ENCODE measurements at places on chromosomes 11 and 22. TPM values are rescaled to one million over a fixed set of nuclear protein-coding genes. Genes with fewer than 3 reads are reported as not detected.

Gene CCDC88B
- 96.2 TPM for total RNA-seq

Gene MOGAT2
- not detected for total RNA-seq

- DNase-seq = no peak
These were observed 35.3 kb downstream of the IL18 start for GRCh38 chr11:112128483-112129121.

Gene DDTL
- total RNA-seq = not detected

Gene KRTAP5-7
- total RNA-seq = not detected

Gene INPP5J
- total RNA-seq = 0.16 TPM

Gene POU2AF1
- total RNA-seq = 4.3 TPM

- no peak for DNase-seq
These were observed 17.0 kb upstream of the FAM181B start for GRCh38 chr11:82750643-82751139.

Gene ZNF280A
- not detected for total RNA-seq

DNA sequence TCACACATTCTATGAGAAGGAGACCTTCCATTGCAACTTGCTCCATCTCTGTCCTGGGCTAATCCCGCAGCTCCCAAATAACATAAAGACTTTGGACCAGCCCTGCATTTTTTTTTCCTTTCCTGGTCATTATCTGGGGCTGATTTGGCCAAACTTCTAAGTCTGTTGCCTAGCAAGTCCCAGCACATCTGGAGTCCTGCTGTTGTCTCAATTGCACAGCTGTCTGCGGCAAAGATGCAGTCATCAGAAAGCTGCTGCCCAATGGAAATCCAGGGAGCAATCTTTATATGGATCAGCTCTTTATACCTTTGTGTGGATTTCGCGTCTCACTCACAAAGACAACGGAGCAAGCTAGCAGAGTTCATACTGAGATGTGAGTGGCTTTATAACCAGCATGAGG is 105.9 kb downstream of the NXPE2 start:
- DNase-seq = no peak

- DNase-seq = peak; percentile 74
These were observed 740 bp upstream of the TRMT2A start for GRCh38 chr22:20117633-20118299.

DNA sequence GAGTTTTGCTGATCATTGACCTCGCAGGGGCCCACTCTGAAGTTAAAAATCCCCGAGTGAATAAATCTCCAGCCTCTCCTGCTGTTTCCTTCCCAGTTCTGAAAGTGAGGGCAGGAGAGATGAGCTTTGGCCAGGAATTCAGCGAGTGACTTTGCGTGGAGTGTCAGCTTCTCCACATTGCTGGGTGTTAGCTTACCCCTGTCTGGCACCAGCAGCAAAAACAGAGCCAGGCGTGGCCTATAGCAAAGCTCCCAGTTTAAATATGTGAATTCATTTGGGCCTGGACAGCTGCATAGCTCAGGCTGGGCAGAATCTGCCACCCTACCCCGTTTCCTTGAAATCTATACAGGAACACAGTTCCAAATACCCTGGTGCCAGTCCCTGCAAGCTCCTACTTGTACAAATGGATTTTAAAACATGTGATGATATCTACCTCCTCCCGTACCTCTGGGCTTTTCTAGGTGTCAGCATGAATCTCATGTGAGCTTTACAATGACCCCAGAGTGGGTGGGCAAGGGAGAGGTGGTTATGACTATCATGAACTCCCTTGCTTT is 25.6 kb downstream of the TIMP3 start:
- no peak for DNase-seq

GRCh38 chr22:30312053-30312452 is 14.7 kb downstream of the TBC1D10A start:
- no peak for DNase-seq

Gene DCDC1
- not detected for total RNA-seq

DNA sequence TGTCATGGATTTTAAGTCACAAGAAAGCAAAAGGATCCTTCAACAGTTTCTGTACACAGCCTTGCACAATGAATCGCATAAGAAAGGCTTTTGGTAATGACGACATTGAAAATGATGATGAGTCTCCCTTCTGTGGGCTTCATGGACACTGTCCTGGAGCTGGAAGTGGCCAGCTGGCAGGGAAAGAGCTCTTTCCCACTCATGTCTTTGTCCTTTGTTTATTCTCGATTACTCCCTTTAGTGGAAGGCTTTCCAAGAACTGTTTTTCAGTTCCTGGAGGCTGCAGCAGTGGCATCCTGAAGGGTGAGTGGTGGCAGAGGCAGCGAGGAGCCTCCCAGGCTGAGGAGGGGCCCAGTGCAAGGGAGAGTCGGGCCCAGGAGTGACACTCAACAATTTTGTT is 505.2 kb downstream of the NTM start:
- DNase-seq = no peak

DNA sequence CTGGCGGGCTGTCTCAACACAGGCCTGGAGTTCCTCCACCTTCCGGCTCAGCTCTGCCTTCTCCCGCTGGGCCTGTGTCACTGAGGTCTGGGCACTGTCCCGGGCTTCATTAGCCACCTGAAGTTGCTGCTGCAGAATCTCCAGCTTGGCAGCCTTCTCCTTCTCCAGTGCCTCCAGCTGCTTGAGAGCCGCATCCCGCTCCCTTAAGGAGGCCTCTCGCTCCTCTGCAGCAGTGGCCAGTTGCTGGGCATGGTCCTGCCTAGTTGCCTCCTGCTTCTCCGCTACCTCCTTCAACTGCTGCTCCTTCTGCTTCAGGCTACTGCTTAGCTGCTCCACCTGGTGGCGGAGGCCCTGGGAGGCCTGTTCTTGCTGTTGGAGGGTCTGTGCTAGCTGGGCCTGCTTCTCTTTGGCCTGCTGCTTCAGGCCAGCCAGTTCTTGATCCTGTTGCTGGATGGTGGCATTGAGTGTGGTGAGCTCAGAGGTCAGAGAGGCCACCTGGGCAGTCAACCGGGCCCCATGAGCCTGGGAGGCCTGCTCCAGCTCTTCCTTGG is 16.9 kb downstream of the IL18BP start:
- no peak for DNase-seq

- DNase-seq = no peak
These were observed 21.8 kb upstream of the OPCML start for GRCh38 chr11:133553885-133554740.

Gene CD3D
- 451 TPM for total RNA-seq

DNA sequence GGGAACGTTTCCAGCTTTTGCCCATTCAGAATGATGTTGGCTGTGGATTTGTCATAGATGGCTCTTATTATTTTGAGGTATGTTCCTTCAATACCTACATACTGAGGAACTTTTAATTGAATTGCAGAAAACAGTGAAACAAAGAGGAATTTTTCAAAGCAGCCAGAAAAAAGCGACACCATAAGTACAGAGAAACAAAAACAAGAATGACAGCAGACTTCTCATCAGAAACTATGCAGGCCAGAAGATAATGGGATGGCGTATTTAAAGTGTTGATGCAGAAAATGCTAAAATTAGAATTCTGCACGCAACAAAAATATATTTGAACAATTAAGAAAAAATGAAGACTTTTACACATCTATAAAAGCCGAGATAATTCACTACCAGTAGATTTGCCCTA is 95.4 kb upstream of the TIMP3 start:
- DNase-seq = no peak

Gene PGA5
- not detected for total RNA-seq

DNA sequence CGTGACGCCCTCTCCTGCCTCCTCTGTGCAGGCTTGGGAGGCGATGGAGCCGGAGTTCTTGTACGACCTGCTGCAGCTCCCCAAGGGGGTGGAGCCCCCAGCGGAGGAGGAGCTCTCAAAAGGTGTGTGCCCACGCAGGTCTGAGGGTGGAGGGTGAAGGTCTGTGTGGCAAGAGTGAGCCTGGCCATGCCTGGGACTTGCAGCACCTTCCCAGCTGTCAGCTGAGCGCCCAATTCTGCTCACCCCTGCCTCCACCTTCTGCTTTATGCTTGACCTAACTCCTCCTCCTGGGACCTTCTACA is 2.5 kb downstream of the PARVG start:
- no peak for DNase-seq

Gene HEPHL1
- not detected for total RNA-seq

Gene MSANTD2
- 9.0 TPM for total RNA-seq

Gene OR5AL1
- total RNA-seq = not detected

GRCh38 chr11:76835928-76836612 is 24.6 kb upstream of the ACER3 start:
- no peak for DNase-seq

DNA sequence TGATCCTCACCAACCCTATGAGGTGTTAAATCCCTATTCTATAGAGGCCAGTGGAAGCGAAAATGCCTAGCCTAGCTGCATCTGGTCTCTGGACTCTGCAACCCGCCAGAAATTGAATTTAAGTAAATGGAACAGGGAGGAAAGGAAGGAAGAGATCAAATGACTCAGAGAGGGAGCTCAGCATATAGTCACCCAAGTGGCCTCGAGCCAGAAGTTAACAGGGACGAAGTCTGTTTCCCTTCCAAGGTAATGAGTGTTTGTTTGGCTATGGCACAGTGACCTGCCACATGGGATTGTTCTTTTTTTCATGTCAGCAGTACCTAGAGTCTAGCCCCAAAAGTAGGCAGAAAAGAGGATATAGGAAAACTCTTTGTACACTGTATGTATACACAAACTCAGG is 66.3 kb downstream of the PAK1 start:
- DNase-seq = no peak

DNA sequence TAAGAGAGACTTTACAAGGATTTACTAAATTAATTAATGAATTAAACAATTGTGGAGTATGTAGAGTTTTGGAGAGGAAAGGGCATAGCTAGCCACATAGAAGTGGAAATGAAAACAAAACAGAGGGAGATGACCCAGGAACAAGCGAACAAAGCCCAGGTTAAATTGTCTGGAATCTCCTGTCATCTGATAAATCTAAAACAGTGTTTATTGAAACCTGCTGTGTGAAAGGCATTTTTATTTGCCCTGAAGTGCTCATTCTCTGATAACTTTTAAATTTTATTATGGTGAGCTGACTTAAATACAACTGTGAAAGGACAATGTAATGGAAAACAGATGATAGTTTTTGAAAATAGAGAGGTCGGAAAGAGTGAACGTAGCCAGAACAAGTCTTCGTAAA is 682.8 kb upstream of the KIRREL3 start:
- no peak for DNase-seq

- DNase-seq = no peak
These were observed 55.7 kb downstream of the PTPRJ start for GRCh38 chr11:48036011-48036410.

DNA sequence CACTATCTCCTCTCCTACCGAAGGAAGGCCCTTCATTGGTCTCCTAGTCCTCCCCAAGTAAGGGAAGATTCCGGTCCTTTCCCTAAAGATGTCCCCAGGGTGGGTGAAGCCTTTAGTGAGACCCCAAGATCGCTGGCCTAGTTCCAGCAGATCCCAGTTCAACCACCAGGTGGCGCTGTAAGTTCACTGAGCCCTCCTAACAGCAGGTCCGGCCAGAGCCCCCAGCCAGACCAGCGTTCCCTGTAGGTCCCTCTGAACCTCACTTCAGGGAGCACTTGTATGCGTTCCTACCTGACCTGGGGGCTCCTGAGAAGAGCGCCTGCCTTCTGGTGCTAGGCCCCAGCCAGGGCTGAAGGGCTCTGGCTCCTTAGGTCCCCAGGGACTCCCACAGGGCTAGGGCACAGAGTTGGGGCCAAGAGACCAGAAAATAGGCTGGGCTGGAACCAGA is 38.1 kb downstream of the LMO1 start:
- peak; percentile 64 for DNase-seq

DNA sequence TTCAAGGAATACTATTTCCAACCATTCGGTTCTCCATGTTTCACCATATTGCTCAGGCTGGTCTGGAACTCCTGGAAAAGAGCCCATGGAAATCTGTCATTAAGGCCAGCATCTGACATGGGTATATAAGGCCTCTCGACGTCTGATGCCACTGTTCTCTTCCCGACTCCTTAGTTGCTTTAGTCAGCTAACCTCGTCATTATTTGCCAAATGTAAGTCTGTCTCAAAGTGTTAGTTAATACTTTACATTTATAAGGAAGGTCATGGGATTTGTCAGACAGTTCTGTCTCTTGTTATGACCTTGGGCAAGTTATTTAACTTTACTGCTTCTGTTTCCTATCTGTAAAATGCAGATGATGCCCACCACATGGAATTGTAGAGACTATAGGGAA is 1.6 kb downstream of the MRPL48 start:
- DNase-seq = no peak

Gene MFRP
- not detected for total RNA-seq

DNA sequence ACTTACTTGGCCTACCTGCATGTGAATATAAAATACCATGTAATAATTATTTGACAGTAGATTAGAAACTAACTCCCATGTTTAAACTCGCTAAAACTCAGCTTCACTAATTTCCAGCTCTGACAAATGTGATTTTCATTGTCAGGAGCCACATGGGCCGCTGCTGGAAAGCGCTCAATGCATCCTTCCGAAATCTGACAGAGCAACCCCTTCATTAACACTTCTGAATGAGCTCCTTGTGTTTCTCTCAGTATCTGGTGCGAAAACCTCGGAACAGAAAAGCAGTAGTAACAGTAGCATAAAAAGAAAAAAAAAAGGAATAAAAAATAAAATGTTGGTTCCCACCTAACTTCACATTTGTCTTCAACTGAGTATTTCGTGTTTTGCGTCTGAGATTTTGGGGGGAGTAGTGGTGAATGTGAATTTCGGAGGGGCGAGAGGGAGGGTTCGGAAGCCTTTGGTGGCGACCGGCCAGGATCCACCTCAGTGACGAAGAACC is 710 bp downstream of the MTCH2 start:
- DNase-seq = no peak

Gene GAS2
- 1.5 TPM for total RNA-seq

DNA sequence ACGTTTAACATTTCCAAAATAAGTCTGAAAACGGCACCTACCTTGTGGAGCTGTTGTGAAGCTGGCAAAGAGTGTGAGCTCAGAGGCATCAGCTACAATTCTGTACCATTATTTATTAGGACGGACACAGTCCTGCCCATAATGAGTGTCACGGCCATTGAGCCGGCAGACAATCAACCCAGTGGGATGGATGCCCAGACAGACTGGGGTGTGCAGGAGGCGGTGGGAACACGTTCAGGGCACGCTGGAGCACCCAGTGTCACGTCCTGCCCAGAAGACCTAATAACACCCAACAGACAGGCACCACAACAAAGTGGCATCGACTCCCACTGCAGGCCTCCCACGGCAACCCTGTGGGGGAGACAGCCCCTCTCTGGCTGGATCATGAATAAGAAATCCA is 34.5 kb downstream of the TPST2 start:
- no peak for DNase-seq

GRCh38 chr11:2519862-2520735 is 75.3 kb downstream of the KCNQ1 start:
- DNase-seq = peak; percentile 5

DNA sequence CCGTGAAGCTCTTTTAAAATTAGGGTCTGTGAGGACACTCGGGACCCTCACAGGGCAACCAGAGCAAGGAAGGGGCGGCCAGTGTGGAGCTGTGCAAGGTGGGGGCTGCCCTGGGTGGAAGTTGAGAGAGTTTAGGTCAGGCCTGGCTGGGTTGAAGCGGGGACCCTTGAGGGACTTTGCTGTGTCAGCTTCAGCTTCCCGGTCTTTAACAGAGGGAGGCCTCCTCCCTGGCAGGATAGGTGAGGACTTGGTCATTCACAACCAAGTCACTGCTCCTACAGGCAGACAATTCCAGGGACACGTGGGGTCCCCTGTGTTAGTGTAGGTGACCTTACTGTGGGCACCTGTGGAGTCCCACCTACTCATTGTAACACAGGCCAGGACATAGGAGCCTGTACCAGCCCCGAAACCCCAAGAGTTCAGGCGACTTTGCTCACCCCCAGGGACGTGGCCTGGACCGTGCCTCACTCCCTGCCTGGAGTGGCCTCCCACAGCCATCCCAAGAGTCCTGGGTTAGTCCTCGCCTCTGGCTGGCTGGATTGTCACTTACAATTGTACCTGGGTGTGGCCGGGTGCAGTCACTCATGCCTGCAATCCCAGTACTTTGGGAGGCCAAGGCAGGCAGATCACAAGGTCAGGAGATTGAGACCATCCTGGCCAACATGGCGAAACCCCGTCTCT is 18.8 kb upstream of the ARHGAP8 start:
- no peak for DNase-seq

All from activated T-cell treated with anti-CD3 and anti-CD28 coated beads, Interleukin-2, amount 50 U/mL, for 4 hours (primary cell).